Activated naive CD8-positive, alpha-beta T cell treated with anti-CD3 and anti-CD28 coated beads, Interleukin-2, amount 50 U/mL, for 16 hours (primary cell): ENCODE measurements at places on chromosomes 3 and 15.
A peak's percentile ranks its signal among the peaks of the same experiment; 100 is the strongest.

DNA sequence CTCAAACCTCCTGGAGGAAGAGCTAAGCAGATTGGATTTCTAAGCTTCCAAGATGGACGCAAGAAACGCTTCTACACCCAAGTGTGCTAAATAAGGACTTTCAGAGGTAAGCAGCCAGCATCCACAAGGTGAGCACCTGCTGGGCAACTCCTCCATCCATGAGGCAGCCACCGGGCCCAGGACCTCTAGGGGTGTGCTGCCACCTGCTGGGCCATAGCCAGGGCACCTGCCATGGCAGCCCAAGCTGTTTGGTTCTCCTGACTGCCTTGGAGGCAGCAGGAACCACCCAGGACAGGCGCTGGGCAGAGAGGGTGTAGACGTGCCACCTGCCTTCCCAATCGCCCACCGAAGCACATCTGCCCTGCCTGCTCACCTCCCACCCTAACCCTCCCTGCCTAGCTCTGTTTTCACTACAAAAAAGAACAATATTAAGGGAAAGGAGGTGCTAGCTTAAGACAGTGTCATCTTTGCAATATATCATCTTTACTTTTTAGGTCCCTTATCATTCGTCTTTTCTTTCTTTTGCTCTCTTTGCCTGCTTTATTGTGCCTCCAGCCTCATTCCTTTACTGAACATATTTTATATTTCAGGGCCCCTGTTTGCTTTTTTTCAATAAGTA, 12.9 kb downstream of the C15orf62 start:
- peak; percentile 66 for DNase-seq

DNA sequence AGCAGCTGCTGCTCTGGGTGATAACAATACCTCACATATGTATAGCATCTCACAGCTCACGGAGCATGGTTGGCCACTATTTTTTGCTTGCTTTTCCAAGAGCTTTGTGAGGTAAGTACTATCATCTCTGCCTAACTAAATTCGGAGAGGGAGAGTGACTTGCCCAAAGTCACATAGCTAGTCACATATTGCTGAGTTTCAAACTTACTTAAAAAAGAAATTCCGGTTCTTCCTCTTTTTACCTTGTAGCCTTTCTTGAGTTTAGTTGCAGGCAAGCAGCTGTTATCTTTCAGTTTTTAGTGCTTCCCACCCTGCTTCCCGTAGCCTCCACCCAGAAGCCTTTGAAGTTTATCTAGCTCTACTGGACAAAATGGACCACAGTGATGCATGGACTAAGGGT, 309.2 kb downstream of the PDCD6IP start:
- no peak for DNase-seq

- no peak for DNase-seq
Observed at GRCh38 chr15:89371228-89372044, 36.8 kb upstream of the POLG start.

GRCh38 chr15:44275150-44275830, 13.2 kb upstream of the GOLM2 start:
- no peak for DNase-seq

DNA sequence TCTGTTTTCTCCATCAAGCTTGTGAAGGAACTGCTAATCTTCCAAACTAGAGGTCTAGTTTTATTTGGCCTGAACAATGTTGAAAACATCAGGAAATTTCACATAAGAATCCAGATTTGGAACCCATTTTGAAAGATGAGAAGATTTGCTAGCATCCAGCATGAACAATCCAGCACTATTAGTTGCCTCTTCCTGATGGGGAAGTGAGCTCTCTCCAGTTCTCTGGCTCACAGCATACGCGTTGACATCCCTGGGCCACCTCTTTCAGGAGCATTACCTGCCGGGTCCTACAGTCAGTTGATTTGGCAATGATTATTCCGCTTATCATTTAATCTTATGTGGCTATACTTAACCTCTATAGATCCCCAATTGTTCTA, 10.9 kb downstream of the GPR87 start:
- DNase-seq: no peak

GRCh38 chr15:99818872-99819271, 85.6 kb upstream of the LYSMD4 start:
- DNase-seq: no peak
